Central memory CD8-positive, alpha-beta T cell (primary cell): ENCODE measurements at places on chromosomes 12 and 14.

GRCh38 chr12:110766311-110767154 is 23.8 kb upstream of the PPP1CC start:
- no peaks in the 10 kb centered on the region for H3K36me3 ChIP-seq
- H3K27ac ChIP-seq, result no peak overlapping the region
- DNase-seq, result no peak
- H3K4me3 ChIP-seq, result no peak overlapping the region

DNA sequence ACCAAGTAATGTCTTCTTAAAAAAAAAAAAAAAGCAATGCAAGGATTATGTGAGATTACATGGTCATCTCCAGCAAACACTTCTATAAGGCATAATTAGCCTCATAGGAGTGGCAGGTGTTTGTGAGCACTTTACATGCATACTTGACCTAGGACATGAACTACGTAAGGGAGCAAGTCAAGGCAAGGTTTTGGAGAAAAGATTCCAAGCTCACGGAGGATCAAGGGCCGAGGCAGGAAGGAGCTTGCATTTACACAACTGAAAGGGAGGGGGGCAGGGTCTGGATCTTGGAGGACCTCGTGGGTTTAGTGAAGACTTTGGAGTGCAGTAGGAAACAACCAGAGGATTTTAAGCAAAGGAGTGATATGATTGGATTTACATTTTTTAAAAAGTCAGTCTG is 112.5 kb downstream of the CCER1 start:
- H3K4me1 ChIP-seq, result no peaks in the 10 kb centered on the region
- H3K27me3 ChIP-seq, result no peaks in the 10 kb centered on the region
- H3K36me3 ChIP-seq, result no peaks in the 10 kb centered on the region

GRCh38 chr14:44215660-44216059 is 291.4 kb downstream of the FSCB start:
- no peaks in the 10 kb centered on the region for H3K27me3 ChIP-seq
- H3K27ac ChIP-seq, result no peak overlapping the region
- no peak for DNase-seq

- H3K4me3 ChIP-seq, result no peak overlapping the region
- H3K27ac ChIP-seq, result no peak overlapping the region
- H3K4me1 ChIP-seq, result no peaks in the 10 kb centered on the region
- H3K36me3 ChIP-seq, result no peaks in the 10 kb centered on the region
These were observed 102.9 kb downstream of the DYRK2 start for GRCh38 chr12:67751381-67751928.

- H3K4me3 ChIP-seq, result no peak overlapping the region
- DNase-seq, result no peak
- no peak overlapping the region for H3K27ac ChIP-seq
- H3K27me3 ChIP-seq, result peaks cover 8% of the 10 kb centered on the region
- H3K4me1 ChIP-seq, result peaks cover 20% of the 10 kb centered on the region
- peaks cover 5% of the 10 kb centered on the region for H3K36me3 ChIP-seq
These were observed 27.1 kb downstream of the ACTN1 start for GRCh38 chr14:68951800-68952530.

DNA sequence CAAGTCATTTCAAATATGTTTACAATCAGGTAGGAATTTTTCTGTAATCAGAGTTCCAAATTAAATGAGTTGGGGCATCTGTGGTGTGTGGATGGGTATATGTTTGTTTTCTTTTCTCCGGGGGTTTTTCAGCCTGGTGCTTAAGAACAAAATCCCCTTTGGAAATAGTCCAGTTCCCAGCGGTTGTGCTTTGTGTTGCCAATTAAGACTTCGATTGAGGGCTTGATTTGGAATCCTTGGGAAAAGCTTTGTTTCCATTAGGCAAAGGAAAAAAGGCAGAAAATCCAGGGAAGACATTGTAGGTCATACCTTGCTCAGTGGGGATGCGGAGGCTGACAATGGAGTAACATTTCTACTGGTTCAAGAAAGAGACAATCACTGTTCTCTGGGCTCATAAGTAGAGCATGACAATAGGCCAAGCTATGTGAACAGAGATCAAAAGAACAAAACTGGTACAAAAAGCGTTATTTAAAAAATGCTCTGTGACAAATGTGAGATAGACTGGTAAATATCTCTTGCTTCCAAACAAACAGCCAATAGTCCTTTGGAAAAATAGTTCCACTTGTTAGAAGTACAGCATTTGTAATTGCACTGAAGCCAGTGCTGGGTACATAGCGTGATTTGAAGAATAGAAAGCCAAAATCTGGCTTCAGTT is 79.7 kb downstream of the EML1 start:
- no peak for DNase-seq
- no peak overlapping the region for H3K4me3 ChIP-seq
- no peak overlapping the region for H3K27ac ChIP-seq
- no peaks in the 10 kb centered on the region for H3K4me1 ChIP-seq
- H3K27me3 ChIP-seq, result peaks cover 90% of the 10 kb centered on the region

GRCh38 chr12:77007476-77007875 is 57.9 kb downstream of the E2F7 start:
- no peak overlapping the region for H3K27ac ChIP-seq
- no peak overlapping the region for H3K4me3 ChIP-seq
- peaks cover 2% of the 10 kb centered on the region for H3K36me3 ChIP-seq
- DNase-seq, result no peak
- peaks cover 6% of the 10 kb centered on the region for H3K4me1 ChIP-seq

DNA sequence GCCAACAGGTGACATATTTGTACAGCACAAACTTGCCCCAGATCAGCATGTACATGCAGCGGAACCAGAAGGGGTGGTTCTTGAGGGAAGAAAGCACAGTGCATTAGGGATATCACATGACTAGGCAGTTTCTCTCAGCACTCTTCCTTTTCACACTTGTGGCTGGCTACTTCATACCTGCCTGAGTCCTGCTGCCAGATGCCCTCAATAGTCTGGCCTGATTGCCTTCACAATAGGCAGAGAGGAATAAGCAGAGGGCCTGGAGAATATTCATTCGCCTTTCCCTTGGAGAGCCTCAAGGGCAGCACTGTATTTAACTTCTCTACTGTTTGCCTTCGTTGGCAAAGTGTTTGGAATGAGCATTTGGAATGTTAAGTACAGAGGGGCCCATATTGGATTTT is 7.9 kb downstream of the EMG1 start:
- peaks cover 47% of the 10 kb centered on the region for H3K36me3 ChIP-seq
- no peak overlapping the region for H3K4me3 ChIP-seq
- no peaks in the 10 kb centered on the region for H3K4me1 ChIP-seq
- no peak overlapping the region for H3K27ac ChIP-seq
- no peak for DNase-seq

DNA sequence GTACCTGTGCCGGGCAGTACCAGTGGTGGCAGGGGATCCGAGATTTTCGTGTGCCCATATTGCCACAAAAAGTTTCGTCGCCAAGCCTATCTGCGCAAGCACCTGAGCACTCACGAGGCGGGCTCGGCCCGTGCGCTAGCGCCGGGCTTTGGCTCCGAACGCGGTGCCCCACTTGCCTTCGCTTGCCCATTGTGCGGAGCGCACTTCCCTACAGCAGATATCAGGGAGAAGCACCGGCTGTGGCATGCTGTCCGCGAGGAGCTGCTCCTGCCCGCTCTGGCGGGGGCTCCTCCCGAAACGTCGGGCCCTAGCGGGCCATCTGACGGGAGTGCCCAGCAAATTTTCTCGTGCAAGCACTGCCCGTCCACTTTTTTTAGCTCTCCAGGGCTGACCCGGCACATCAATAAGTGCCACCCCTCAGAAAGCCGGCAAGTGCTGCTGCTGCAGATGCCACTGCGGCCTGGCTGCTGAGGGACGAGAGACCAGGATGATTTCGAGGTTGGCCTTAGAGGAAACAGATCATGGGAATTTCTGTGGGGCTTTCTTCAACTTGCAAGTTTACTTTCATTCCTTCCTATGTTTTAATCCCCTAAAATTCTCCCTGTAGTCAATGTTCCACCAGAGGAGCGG is 1.6 kb downstream of the INSM2 start:
- no peak overlapping the region for H3K27ac ChIP-seq
- peaks cover 10% of the 10 kb centered on the region for H3K4me1 ChIP-seq

DNA sequence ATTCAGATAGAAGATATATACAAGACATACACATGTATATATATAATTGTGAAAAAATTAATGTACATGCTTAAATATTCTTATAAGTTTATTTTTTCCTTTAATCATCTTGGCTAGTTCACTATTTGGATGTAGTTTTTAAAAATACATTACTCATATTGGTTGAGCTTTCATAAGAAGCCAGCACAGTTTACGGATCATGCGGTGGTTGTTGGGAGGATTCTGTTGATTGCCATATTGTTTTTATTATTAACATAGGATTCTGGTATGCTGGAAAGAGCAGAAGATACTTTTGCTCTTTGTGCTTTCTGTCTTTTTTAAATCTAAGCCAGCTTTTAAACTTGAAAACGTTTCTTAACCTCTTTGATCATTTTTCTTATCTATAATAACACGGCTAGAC is 163.4 kb downstream of the OTOGL start:
- no peak for DNase-seq
- H3K36me3 ChIP-seq, result no peaks in the 10 kb centered on the region
- H3K4me1 ChIP-seq, result no peaks in the 10 kb centered on the region
- no peak overlapping the region for H3K27ac ChIP-seq

- H3K4me1 ChIP-seq, result no peaks in the 10 kb centered on the region
- H3K4me3 ChIP-seq, result no peak overlapping the region
- DNase-seq, result no peak
- H3K27me3 ChIP-seq, result no peaks in the 10 kb centered on the region
These were observed 207.2 kb downstream of the TMTC2 start for GRCh38 chr12:82893896-82894295.

GRCh38 chr14:57974896-57975295 is 109.0 kb upstream of the SLC35F4 start:
- H3K27ac ChIP-seq, result no peak overlapping the region
- H3K36me3 ChIP-seq, result no peaks in the 10 kb centered on the region
- DNase-seq, result no peak
- H3K4me1 ChIP-seq, result no peaks in the 10 kb centered on the region

GRCh38 chr12:22361785-22362184 is 27.3 kb upstream of the ST8SIA1 start:
- H3K4me1 ChIP-seq, result no peaks in the 10 kb centered on the region
- H3K27ac ChIP-seq, result no peak overlapping the region
- no peak for DNase-seq
- H3K27me3 ChIP-seq, result no peaks in the 10 kb centered on the region
- peaks cover 1% of the 10 kb centered on the region for H3K36me3 ChIP-seq
- no peak overlapping the region for H3K4me3 ChIP-seq

- no peak overlapping the region for H3K27ac ChIP-seq
- H3K4me3 ChIP-seq, result no peak overlapping the region
- no peaks in the 10 kb centered on the region for H3K36me3 ChIP-seq
- H3K27me3 ChIP-seq, result peaks cover 7% of the 10 kb centered on the region
These were observed 176.5 kb downstream of the PIWIL1 start for GRCh38 chr12:130514149-130514551.
